Stimulated activated CD8-positive, alpha-beta memory T cell treated with anti-CD3 and anti-CD28 coated beads, Interleukin-4, amount 100 ng/mL, for 48 hours (primary cell): ENCODE measurements at places on chromosomes 1 and 21.
A peak's percentile ranks its signal among the peaks of the same experiment; 100 is the strongest.

DNA sequence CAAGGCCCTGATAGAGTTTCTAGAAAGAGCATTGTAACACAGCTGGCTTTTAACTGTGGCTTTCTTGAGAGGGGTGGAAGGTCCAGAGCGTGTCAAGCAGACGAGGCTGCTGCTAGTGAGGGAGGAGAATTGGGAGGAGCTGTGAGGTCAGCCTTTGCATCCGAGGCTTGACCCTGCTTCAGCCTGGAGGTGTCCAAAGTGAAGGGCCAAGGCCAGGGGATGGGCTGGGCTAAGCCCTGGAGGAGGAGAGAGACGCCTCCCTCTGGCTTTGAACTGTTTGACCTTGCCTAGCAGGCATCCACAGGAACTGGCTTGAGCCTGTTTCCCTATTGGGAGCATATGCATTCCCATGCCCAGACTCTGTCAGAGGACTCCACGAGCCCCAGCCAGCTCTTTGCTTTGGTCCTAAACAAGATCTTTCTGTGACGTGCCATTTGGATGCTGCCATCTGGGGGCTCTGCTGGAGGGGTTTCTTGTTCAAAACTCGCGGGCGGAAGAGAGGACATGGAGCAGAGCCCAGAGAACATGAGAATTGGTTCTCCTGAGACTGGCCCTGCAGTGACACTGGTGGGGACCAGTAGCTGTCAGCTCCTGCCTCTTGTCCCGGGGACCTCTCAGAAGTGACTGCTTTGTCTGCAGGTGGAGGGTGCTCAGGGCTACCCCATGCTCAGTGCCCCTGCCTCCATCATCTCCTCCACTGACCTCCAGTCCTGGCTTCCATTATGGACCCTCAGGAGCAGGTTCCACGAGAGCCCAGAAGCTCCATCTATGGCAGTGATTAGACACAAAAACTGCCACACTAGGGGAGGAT, 5.5 kb downstream of the ACTRT2 start:
- no peak for DNase-seq

DNA sequence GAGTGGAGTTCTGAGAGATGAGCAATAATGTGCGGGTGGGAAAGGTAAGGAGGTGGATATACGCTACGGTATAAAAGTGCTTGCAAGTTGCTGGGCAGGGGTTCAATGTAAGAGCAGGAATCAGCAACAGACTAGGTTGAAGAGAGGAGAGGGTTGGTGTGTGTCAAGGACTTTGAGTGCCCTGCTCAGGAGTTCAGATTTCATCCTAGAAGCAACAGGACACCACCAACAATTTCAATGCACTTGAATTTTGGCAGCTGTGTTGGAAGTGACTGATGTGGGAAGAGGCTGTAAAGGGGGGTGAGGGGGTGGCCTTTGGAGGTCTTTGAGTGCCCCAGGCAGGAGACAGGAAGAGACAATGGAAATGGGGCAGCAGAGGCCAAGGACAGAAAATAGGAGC, 57.3 kb downstream of the RHOU start:
- no peak for DNase-seq

DNA sequence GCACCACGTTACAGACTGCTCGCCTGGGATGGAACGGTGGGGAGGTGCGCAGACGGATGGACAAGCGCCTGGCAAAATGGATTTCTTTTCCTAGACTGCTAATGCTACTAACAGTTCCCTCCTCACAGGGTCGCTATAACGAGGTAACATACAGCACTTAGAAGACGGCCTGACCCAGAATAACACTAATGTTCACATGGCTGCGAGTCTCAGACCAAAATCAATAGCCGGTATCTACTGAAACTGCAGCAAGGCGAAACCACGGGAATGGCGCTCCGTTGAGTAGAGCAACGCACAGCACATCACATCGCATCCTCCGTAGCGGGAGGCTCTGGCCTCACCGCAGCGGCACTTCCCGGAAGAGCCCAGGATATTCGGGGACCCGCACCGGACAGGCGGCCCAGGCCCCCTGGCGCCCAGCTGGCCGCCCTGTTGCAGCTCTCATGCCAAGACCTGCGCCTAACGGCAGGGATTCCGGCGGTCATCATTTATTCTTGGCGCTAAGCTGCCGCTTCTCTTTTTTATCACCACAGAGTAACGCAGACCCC, 46.6 kb downstream of the VPS26C start:
- DNase-seq: peak; percentile 52

GRCh38 chr1:217049721-217050120, 326.5 kb upstream of the ESRRG start:
- no peak for DNase-seq

DNA sequence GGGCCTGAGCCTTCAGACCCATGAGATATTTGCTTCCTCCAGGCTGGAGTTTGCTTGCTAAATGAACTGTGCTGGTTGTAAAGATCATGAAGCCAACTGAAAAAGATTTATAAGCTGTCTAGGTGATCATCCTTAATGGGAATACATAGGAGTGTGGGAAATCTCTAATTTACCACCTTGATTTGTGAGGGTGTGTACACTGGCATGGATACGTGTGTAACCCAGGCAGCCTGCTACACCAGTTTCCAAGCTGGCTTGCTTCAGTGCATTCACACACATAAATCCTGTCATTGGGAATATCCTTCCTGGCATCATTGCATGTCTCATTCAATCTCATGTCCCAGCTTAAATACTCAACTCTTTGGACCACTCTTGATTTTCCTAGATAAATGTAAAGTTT, 57.6 kb upstream of the GNG12 start:
- DNase-seq: no peak

DNA sequence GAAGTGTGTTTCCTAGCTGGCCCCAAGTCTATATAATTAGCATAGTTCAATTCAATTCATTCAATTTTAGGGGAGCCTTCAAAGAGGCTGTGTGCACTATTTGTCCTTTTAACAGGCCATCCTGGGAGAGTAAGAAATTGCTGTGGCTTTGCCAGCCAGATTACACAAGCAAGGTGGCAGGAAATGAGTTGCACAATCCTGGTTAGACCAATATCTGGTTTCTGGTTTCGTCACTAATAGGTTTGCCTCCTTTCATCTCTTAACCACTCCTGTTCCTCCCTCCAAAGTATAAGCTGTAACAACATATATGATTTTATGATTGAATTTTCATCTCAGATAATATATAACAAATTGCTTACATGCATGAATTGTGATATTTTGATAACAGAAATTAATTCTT, 84.1 kb upstream of the NEGR1 start:
- no peak for DNase-seq

- DNase-seq: no peak
These were observed 14.8 kb downstream of the HSPG2 start for GRCh38 chr1:21922090-21923013.

DNA sequence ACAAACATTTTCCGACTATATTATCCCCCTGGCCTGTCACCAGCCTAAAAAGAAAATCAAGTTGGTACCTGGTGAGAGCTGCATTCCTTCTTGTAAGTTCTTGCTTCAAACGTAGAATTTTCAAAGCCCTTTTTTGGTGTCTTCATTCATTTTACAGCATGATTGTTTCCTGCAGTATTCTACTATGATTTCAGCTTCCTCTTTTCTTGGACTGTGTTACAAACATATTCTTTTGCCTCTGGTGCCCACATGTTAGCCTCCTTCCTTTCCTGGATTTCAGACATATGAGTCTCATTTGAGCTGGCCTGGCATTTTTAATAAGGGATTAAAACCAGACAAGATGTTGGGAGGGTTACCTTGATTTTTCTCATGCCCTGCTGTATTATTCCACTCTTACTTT, 142.5 kb downstream of the PIGK start:
- DNase-seq: no peak

GRCh38 chr1:111453706-111454105, 4.4 kb downstream of the ATP5PB start:
- no peak for DNase-seq
